ENCODE measurements at places on chromosomes 3 and 15. TPM values are rescaled to one million over a fixed set of nuclear protein-coding genes. Genes with fewer than 3 reads are reported as not detected.

Gene TRIM42
- not detected for total RNA-seq

Gene CCR9
- total RNA-seq, result not detected

DNA sequence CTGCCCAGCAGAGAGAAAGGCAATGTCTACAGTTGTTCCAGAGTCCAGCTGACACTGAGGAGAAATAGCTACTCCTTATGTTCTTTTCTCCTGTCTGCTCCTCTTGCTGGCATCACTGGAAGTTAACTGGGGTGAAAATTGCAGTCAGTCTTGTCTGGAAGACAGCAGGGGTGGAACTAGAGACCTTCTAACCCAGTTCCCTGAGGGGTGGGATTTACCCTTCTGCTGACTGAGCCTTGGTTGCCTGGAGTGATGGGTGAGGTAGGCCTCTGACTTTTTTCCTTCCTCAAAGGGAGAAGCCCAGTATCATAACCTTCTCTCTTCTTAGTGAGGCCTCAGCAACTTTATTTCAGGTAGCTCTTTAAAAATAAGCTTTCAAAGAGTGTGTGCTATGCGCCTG, 16.2 kb downstream of the ZNF609 start:
- no peak for DNase-seq

DNA sequence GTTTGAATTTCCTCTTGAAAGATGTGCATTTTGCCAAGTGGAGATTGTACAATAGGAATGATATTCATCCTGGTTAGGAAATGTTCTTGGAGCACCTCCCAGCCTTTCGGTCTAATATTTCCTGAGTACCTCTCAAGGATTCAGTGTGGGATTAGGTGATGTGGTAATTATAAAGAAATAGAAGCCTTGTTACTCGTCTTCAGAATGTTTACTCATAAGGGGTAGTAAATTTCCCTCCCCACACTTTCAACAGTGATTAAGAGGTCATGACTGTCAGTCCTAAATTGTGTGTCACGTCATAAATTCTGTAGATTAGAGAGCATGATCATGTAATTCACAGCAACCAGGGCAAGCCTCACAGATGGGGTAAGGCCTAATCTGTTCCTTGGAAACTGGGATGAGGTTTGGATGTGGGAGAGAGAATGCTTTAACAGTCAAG, 633.1 kb upstream of the TBL1XR1 start:
- no peak for DNase-seq

DNA sequence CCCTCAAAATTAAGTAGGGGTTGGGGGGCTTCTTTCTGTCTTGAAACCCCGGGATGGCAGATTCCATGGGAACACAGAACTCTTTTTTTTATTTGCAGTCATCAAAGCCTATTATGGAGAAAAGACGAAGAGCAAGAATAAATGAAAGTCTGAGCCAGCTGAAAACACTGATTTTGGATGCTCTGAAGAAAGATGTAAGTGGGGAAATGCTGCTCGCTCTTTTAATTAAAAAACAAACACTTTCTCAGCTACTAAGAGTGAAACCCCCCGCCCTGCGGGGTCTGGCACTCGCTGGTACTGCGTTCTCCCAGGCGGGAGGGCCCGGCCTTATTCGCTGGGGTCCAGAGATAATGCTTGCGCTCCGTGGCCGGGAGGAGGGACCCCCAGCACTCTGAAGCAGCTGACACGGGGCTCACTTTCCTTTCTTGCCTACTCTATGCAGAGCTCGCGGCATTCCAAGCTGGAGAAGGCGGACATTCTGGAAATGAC, 615 bp downstream of the HES1 start:
- no peak for DNase-seq

DNA sequence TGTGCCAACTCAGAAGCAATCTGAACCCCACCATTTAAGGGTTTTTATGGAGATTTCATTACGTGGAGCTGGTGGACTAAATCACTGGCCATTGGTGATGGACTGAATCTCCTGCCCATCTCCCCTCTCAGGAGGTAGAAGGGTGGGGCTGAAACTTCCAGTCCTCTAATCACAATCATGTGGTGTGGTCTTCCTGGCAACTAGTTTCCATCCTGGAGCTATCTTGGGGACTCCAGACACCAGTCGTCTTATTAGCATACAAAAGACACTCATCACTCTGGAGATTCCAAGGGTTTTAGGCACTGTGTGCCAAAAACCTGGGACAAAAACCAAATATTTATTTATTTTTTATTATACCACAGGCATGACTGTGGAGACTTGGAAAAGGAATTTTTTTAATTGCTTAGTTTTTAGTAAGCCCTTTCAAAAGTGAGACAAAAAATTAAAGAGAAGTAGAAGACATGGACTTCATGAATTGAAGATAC, 203.6 kb downstream of the WNT5A start:
- DNase-seq, result no peak

Measured in liver (tissue), 10 donors.